ENCODE measurements at places on chromosomes 7 and 10.
A peak's percentile ranks its signal among the peaks of the same experiment; 100 is the strongest.

GRCh38 chr10:42980553-42981357, 96.1 kb upstream of the RET start:
- DNase-seq = no peak

- DNase-seq = no peak
Measured at GRCh38 chr7:112485766-112486165, 5.0 kb downstream of the LSMEM1 start.

GRCh38 chr7:120421151-120421651, 148.2 kb downstream of the KCND2 start:
- DNase-seq = no peak

DNA sequence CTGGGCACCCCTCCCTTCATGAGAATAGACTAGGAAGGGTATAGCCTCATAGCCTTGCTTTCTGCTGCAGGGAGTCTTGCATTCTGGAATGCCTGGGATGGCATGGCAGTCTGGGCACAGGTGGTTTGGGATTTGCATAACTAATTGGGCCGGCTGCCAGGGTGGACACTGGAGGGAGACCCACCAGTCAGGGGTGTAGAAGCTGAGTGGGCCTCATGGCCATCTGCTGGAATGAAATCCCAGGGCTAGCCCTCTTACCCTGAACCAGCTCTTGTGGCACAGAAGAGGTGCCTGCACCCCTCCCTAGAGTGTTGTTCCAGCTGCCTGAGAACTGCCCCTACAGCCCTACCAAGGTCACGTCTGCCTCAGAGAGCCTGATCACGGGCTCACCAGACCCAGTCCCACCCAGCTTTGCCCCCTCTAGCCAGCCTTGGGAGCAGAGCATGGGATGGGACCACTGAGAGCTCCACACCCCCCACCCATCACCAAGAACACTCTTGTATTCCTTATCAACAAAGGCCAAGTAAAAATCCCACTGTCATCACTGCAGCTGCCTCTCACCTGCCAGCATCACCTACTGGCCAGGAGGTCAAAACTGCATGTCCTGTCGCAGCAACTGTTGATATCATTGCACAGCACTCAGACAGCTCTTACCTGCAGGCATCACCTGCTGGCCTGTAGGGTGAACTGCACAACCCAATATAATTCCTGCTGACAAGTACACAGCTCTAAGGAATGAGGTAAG, 148.9 kb downstream of the ZEB1 start:
- no peak for DNase-seq

- DNase-seq = peak; percentile 4
Measured at GRCh38 chr7:82598958-82599357, 155.4 kb upstream of the CACNA2D1 start.

GRCh38 chr7:145212050-145212449, 376.2 kb upstream of the TPK1 start:
- no peak for DNase-seq

GRCh38 chr7:31363496-31363895, 23.0 kb upstream of the NEUROD6 start:
- no peak for DNase-seq

DNA sequence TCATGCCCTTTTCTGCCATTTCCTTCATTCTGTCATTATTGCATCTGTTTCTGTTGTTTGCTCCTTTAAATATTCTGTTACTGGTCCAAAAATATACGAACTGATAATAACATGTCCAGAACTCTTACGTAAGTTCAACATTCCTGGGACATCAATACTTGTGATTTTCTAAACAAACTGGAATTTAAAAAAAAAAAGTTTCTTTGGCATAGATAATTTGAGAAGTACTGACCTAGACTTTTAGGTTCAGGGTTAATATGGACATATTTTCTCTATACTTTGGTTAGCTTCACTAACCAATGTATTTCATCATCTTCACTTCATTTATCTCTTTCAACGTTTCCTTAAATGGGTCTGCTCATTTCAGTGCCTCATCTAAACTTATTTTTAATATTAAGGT, 147.3 kb downstream of the JMJD1C start:
- no peak for DNase-seq

- no peak for DNase-seq
Measured at GRCh38 chr7:107914831-107915230, 23.8 kb downstream of the DLD start.

DNA sequence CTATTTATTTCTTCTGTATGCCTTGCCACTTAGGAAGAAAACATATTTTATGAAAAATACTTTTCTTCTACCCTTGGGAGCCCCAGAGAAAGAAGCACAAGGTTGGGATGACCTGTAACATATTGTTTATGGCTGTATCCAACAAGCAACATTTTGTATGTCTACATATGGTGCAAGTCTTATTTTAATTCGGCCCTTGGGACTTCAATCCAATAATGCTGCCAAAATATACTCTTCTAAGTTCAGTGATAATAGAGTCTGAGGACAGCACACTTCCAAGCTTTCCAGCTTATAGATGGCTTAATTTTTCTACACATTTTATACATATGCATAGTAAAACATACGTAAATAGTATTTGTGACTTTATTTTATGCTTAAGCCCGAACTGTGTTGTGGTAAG, 318.5 kb upstream of the SEMA3A start:
- DNase-seq = no peak

GRCh38 chr7:8134089-8134733, 127.8 kb downstream of the ICA1 start:
- no peak for DNase-seq

- no peak for DNase-seq
Measured at GRCh38 chr7:43470110-43470509, 112.8 kb upstream of the STK17A start.

DNA sequence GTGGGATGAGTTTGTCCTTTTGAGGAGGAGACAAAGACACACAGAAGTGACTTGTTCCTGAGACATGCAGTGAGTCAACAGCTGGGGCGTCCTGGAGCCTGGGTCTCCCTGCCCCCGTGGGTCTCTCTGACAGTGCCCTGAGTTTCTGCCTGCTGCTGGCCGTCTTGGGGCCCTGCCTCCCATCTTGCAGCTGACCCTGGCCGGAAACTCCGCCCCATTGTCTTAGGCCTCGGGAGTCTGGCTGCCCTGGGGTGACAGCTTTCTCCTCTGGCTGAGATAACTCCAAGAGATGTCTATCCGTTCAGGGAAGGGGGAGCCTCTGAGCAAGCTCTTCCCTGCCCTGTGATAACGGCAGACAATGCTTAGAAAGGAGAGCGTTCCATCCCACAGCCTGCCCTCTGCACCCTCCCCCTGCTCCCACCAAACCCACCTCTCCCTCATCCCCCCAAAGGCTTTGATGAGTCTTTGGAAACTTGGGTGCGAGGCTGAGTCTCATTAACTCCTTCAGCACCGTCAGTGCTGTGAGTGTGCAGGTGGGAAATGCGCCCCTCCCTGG, 69.5 kb upstream of the PODXL start:
- no peak for DNase-seq

GRCh38 chr7:98616381-98617050, 569 bp upstream of the NPTX2 start:
- no peak for DNase-seq

GRCh38 chr7:29123626-29124190, 22.6 kb downstream of the CPVL start:
- no peak for DNase-seq

- no peak for DNase-seq
Measured at GRCh38 chr7:69360913-69361312, 237.4 kb upstream of the AUTS2 start.

DNA sequence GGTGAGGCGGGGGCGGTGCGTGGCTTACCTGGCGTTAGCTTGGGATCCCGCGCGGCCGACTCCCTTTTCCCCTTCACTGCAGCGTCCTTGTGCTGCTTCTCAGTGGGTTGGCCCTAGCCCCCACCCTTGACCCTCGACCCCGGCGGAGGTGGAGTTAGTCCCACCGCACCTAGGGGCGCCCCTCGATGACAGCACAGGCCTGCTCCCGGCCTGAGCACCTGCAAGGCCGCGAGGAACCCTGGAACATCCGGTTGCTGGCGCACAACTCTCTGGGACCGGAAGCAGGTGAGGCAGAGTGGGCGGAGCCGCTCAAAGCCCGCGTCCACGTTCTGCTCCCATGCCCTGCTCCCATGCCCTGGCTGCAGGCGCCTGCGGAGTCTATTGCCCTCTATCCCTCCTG, 266.9 kb downstream of the USP6NL start:
- no peak for DNase-seq

DNA sequence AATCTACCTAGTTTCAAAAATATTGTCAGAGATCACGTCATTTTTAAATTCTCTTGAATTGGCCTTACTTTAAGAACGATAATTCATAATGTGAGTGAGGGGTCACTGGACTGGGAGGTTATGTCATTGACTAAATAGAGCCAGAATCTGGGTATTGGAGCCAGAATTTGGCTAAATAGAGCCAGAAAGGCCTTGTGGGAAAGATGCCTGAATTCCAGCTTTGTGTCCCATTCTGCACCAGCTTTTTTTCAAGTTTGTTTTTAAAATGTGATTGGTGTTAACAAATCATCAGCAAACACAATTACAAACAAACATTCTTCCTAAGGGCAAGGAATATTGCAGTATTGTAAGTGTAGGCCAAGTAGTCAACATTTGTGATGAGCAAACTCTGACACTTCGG, 233.2 kb upstream of the PRKCQ start:
- DNase-seq = no peak

DNA sequence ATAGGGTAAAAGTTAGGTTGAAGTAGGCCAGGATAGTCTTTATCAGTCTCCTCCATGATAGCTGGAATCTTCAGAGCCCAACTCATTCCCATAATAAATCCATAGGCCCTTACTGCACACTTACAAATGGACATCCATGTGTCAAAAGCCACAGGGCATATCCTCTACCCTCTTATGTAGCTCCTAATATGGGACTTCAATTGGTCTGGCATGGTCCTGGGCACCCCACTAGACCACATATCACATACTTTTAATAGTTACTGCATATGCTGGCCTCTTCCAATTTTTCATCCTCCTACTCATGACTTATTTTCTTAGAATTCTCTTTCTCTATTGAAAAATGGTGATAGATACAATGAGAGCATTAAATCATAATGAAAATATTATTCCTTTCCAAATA, 169.3 kb downstream of the MAGI2 start:
- no peak for DNase-seq

- no peak for DNase-seq
Measured at GRCh38 chr10:111079781-111080180, 3.0 kb downstream of the ADRA2A start.

DNA sequence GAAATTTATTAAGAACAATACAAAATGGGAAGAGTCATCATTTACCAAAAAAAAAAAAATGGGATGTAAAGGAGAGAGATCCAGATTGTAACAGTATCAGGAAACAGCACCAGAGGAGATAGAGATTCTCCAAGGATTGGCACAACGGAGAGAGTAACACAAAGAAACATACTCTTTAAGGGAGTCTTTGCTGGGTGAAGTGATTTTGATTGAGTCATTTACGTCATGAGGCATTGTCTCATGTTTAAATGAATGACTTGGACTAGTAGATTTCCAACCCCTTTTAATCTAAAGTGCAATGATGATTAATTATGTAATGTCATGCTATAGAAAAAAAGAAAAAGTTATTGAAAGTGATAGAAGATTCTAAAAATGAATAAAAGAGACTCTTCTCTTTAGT, 68.8 kb downstream of the ITGB8 start:
- DNase-seq = no peak

DNA sequence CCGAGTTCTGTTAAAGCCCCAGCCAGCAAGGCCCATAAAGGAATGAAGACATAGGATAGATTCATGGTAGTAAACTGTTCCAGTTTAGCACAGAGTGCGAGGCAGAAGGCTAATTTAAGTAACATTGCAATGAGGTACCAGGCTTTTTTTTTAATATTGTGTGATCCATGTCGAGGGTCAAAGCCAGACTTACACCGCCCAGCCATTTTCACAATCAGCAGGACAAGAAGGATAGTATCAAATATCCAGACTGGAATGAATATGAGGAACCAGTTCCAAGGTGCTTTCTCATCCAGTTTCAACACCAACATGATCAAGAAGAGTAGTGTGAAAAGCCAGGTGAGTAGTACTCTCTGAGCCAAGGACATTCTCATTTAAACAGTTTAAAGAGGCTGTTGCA, 4.2 kb downstream of the TMEM60 start:
- DNase-seq = no peak

GRCh38 chr10:102268375-102268888, 23.1 kb downstream of the GBF1 start:
- DNase-seq = no peak

DNA sequence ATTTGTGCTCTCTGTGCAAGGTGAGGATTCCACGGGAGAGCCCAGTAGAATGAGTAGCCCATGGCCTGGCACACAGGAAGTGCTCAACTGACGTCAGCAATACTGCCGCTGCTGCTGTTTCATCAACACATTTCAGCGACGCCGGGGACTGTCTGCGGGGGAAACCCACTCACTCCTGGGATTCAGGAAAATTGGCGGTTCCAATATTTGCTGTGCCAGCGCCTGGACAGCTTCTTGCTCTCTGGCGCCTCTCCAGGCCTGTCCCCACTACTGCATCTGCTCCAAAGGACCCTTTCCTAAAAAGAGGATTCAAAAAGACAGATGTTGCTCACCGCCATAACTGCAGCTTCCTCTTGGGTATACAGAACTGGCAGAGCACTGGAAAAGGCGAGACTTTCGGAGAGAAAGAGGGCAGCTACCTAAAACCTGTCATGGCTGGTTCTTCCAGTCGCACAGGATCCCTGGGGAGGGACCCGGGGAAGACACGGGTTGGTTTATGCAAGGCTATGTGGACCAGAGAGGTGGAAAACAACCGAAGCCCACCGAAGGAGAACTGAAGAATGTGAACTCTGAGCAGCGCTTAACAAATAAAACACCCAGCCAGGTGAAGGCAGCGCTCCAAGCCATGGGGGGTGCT, 39.7 kb upstream of the ENO4 start:
- no peak for DNase-seq

- DNase-seq = no peak
Measured at GRCh38 chr7:514651-515598, 4.7 kb downstream of the PDGFA start.

DNA sequence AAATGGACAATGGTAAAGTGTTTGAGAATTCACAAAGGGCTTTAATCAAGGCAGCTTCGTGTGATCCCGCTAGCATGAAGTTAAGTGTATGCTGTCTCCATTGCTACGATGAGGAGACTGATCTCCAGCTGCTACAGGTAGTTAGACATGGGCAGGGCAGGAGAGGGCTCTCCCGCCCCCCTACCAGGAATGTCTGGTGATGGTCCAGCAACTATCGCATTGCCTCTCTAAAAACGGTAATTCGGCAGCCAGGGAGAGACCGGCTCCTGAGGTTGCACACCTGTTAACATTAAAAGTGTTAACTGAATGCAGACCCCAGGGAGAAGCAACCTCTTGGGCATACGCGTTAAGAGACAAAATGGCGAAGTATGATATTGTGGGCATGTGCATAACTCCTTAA, 37.9 kb downstream of the SVIL start:
- no peak for DNase-seq
